ENCODE measurements at places on chromosomes 2 and 18. TPM values are rescaled to one million over a fixed set of nuclear protein-coding genes. Genes with fewer than 3 reads are reported as not detected.

The KCNJ3 gene
- total RNA-seq, result 2.9 TPM

The DPP10 gene
- 83.0 TPM for total RNA-seq

The GPBAR1 gene
- 0.30 TPM for total RNA-seq

The MYL12B gene
- 482 TPM for total RNA-seq

The CREG2 gene
- 8.1 TPM for total RNA-seq

The LYPD6 gene
- 42.6 TPM for total RNA-seq

- no peaks in the 10 kb centered on the region for H3K36me3 ChIP-seq
- no peak overlapping the region for H3K4me3 ChIP-seq
- H3K27me3 ChIP-seq, result no peaks in the 10 kb centered on the region
- no peak for DNase-seq
- no peaks in the 10 kb centered on the region for H3K4me1 ChIP-seq
Observed at GRCh38 chr2:145597006-145597405, 1077.1 kb upstream of the ZEB2 start.

DNA sequence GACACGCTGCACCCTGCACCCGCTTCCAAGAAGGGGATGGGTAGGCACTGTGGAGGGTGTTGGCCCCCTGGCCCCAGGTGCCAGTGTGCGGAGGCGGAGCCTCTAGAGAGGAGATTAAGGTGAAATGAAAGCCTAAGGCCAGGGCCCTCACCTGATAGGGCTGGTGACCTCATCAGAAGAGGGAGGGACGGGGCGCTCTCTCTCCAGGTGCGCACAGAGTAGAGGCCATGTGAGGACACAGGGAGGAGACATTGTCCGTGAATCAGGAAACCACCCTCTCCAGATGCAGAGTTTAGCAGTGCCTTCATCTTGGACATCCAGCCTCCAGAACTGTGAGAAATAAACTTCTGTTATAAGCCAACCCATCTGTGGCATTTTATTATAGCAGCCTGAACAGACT lies 62.3 kb downstream of the PSMG2 start:
- no peaks in the 10 kb centered on the region for H3K36me3 ChIP-seq
- H3K4me1 ChIP-seq, result no peaks in the 10 kb centered on the region
- no peak overlapping the region for H3K4me3 ChIP-seq
- no peaks in the 10 kb centered on the region for H3K27me3 ChIP-seq

DNA sequence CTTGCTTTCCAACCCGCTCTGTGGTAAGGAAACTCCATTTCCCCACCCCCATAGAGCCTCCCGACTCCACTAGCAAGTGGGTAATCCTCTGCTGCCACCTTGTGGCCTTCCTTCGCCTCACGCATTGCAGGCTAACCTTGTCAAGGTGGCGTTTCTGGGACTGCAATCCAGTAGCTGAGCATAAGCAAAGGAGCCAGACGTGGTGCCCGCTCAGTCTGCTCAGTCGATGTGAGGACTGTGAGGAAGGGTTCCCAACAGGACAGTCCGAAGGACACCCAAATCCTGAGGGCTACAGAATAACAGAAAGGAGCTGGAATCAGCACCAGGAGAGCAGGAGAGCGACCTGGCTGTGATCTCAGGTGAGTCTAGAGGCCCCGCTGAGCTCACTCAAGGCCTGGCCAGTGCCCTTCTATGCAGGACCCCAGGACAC lies 144.2 kb downstream of the SUCLG1 start:
- H3K27ac ChIP-seq, result no peak overlapping the region
- H3K4me1 ChIP-seq, result peaks cover 8% of the 10 kb centered on the region
- H3K4me3 ChIP-seq, result no peak overlapping the region

GRCh38 chr2:151472966-151473365 lies 63.3 kb downstream of the RIF1 start:
- no peak overlapping the region for H3K4me3 ChIP-seq
- no peaks in the 10 kb centered on the region for H3K4me1 ChIP-seq
- H3K27me3 ChIP-seq, result no peaks in the 10 kb centered on the region
- H3K36me3 ChIP-seq, result peaks cover 11% of the 10 kb centered on the region
- no peak for DNase-seq

GRCh38 chr2:191539068-191539467 lies 138.9 kb upstream of the NABP1 start:
- H3K36me3 ChIP-seq, result no peaks in the 10 kb centered on the region
- H3K27me3 ChIP-seq, result no peaks in the 10 kb centered on the region
- peak; percentile 93 for DNase-seq
- H3K27ac ChIP-seq, result no peak overlapping the region

- H3K4me3 ChIP-seq, result no peak overlapping the region
- H3K4me1 ChIP-seq, result no peaks in the 10 kb centered on the region
- no peak for DNase-seq
- no peaks in the 10 kb centered on the region for H3K36me3 ChIP-seq
- H3K27ac ChIP-seq, result no peak overlapping the region
Observed at GRCh38 chr18:54528942-54529376, 62.1 kb upstream of the DYNAP start.

- no peaks in the 10 kb centered on the region for H3K36me3 ChIP-seq
- H3K27me3 ChIP-seq, result no peaks in the 10 kb centered on the region
- peak overlapping the region; percentile 82 for H3K27ac ChIP-seq
- DNase-seq, result no peak
- H3K4me3 ChIP-seq, result no peak overlapping the region
Observed at GRCh38 chr2:226184540-226184939, 615.1 kb downstream of the IRS1 start.

- H3K36me3 ChIP-seq, result peaks cover 31% of the 10 kb centered on the region
- H3K4me3 ChIP-seq, result no peak overlapping the region
- no peak overlapping the region for H3K27ac ChIP-seq
- DNase-seq, result no peak
- H3K27me3 ChIP-seq, result no peaks in the 10 kb centered on the region
Observed at GRCh38 chr18:36149514-36150289, 20.0 kb downstream of the ELP2 start.

DNA sequence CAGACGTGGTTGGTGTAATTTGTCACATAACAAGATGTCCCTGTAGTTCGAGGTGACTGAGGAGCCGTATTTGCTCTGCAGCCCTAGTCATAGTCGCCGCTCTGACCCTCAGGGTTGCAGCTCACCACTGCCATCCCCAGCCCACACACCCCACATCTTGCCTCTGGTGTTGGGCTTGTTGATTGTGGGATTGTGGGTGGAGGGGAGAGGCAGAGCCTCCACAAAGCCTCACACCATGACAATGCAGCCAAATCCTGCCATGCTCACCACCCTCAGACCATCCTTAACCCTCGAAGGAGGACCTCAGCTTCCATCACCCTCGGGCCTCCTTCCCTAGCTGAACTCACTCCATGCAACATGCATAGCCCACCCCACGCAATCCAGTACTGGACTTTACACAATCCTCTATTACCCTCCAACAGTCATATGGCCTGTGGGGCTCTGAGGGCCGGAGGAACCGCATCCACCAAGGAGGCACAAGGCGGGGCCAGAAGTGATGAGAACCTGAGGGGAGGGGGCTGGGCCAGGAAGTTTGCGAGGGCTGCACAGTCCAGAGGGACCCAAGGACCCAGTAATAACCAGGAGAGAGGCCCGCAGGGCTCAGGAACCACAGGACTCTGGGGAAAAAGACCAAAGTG lies 11.6 kb downstream of the PKDCC start:
- peaks cover 22% of the 10 kb centered on the region for H3K4me1 ChIP-seq
- DNase-seq, result no peak
- no peak overlapping the region for H3K4me3 ChIP-seq
- H3K27ac ChIP-seq, result no peak overlapping the region
- H3K27me3 ChIP-seq, result no peaks in the 10 kb centered on the region

- H3K27me3 ChIP-seq, result peaks cover 10% of the 10 kb centered on the region
- H3K4me3 ChIP-seq, result no peak overlapping the region
- no peaks in the 10 kb centered on the region for H3K4me1 ChIP-seq
- no peaks in the 10 kb centered on the region for H3K36me3 ChIP-seq
Observed at GRCh38 chr2:20829861-20830260, 7.0 kb upstream of the LDAH start.

- H3K27me3 ChIP-seq, result no peaks in the 10 kb centered on the region
- H3K4me1 ChIP-seq, result no peaks in the 10 kb centered on the region
- no peak overlapping the region for H3K27ac ChIP-seq
- no peak for DNase-seq
- no peak overlapping the region for H3K4me3 ChIP-seq
- H3K36me3 ChIP-seq, result peaks cover 6% of the 10 kb centered on the region
Observed at GRCh38 chr2:233551491-233551890, 15.1 kb downstream of the USP40 start.

DNA sequence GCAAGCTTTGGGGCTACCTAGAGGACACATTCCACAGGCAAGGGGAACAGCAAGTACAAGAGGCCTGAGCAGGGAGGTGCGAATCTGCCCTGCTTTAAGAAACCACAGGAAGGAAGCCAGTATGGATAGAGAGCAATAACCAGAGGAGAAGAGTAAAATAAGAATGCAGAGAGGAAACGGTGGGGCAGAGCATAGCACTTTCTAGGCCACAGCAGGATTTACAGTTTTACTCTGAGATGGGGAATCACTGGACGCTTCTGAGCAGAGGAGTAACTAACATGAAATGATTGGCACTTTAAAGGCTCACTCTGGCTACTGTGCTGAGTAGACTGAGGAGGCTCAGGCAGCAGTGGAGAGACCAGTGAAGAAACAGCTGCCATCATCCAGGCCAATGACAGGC lies 23.8 kb downstream of the AAK1 start:
- no peak overlapping the region for H3K4me3 ChIP-seq
- H3K36me3 ChIP-seq, result peaks cover 4% of the 10 kb centered on the region
- DNase-seq, result no peak
- no peak overlapping the region for H3K27ac ChIP-seq
- no peaks in the 10 kb centered on the region for H3K27me3 ChIP-seq

GRCh38 chr2:54871457-54872107 lies 148.1 kb downstream of the EML6 start:
- no peaks in the 10 kb centered on the region for H3K4me1 ChIP-seq
- no peak overlapping the region for H3K27ac ChIP-seq
- H3K36me3 ChIP-seq, result no peaks in the 10 kb centered on the region
- peak; percentile 47 for DNase-seq
- no peak overlapping the region for H3K4me3 ChIP-seq
- H3K27me3 ChIP-seq, result no peaks in the 10 kb centered on the region

GRCh38 chr18:53025247-53025646 lies 685.2 kb downstream of the DCC start:
- no peaks in the 10 kb centered on the region for H3K36me3 ChIP-seq
- H3K27ac ChIP-seq, result no peak overlapping the region
- no peaks in the 10 kb centered on the region for H3K27me3 ChIP-seq
- DNase-seq, result no peak
- no peak overlapping the region for H3K4me3 ChIP-seq
- H3K4me1 ChIP-seq, result no peaks in the 10 kb centered on the region

DNA sequence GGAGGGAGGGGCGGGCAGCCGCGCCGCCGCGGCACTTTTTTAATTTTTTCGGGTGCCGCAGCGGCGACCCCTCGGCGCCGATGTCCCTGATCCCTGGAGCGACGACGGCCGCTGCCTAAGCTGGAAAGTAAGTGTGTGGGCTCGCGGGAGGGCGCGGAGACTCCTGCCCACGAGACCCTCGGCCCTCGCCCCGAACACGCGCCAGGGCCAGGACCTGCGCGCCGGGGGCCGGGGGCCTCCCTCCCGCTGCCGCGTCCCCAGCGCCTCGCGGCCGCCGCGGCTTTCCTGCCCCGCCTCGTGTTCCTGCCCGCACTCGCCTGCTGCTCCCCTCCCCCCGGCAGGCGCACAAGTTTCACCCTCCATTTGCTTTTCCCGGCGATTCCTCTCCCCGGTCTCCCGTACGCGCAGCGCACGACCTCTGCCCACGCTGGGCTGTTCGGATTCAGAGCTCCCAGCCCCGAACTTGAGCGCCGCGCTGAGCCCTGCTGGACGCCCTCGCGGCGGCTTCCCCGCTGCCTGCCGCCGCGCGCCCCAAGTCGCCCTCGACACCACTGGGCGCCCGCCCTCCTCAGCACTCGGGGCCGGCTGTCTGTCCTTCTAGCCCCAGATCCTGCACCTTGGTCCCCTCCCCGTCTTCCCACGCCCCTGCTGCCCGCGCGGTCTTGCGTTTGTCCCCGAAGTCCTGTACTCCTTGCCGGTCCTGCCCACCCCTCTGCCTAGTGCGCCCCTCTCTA lies 507 bp downstream of the PKP4 start:
- peak overlapping the region; percentile 95 for H3K27ac ChIP-seq
- peak overlapping the region; percentile 87 for H3K4me3 ChIP-seq
- H3K27me3 ChIP-seq, result no peaks in the 10 kb centered on the region
- no peaks in the 10 kb centered on the region for H3K4me1 ChIP-seq
- peak; percentile 42 for DNase-seq

DNA sequence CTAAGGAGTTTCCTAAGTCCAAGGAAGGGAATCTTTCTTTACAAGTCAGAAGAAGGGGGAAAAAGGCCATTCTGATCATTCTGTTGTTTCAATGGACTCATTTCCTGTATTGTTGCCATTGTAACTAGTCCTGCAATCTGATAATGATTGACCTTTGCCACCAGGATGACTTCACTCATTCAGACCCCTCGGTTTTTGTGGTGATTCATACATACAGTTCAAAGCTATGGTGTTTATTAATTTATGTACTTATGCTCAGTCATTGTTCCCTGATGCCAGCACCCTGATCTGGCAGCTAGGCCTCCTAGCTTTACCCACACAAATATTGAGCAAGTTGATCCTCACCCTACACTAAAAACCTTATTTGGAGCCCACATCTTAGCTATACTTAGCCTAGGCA lies 57.6 kb upstream of the ZNF519 start:
- no peak overlapping the region for H3K4me3 ChIP-seq
- no peaks in the 10 kb centered on the region for H3K27me3 ChIP-seq
- no peak overlapping the region for H3K27ac ChIP-seq

GRCh38 chr2:136381245-136381644 lies 263.3 kb upstream of the CXCR4 start:
- peaks cover 4% of the 10 kb centered on the region for H3K4me1 ChIP-seq
- DNase-seq, result no peak
- no peak overlapping the region for H3K27ac ChIP-seq
